ENCODE measurements at places on chromosomes 5 and 9.

DNA sequence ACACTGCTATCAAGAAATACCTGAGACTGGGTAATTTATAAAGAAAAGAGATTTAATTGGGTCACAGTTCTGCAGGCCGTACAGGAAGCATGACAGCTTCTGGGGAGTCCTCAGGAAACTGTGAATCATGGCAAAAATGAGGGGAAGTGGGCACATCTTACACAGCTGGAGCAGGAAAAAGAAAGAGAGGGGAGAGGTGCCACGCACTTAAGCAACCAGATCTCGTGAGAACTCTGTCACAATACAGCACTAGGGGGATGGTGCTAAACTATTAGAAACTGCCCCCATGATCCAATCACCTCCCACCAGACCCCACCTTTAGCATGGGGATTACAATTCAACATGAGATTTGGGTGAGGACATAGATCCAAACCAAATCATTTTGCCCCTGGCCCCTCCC, 105.5 kb upstream of the CPLX2 start:
- no peak for DNase-seq

DNA sequence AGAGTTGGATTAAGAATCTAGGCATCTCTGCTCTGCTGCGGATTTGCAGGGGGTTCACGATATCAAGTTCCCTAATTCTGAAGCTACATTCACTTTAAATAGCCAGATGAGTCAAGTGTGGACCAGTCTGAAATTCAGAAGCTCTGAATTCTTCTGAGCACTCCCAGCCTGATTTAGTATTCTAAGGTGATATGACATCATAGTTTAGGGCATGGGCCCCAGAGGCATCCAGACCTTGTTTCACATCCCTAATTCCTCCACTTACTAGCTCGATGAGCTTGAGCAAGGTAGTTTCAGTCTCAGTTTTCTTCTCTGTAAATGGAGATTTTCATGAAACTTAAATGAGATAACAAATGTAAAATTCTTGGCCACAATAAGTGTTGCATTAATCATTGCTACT, 65.2 kb downstream of the TMEM167A start:
- no peak for DNase-seq

- no peak for DNase-seq
Observed at GRCh38 chr5:180193749-180194375, 15.1 kb downstream of the RASGEF1C start.

- DNase-seq: no peak
Observed at GRCh38 chr9:124611106-124611505, 103.9 kb upstream of the NR5A1 start.

- no peak for DNase-seq
Observed at GRCh38 chr5:13585324-13585723, 359.2 kb downstream of the DNAH5 start.

GRCh38 chr5:167585184-167585583, 706.3 kb upstream of the WWC1 start:
- DNase-seq: no peak

- no peak for DNase-seq
Observed at GRCh38 chr9:100473276-100474081, 530 bp downstream of the TMEFF1 start.

GRCh38 chr9:129952337-129952736, 90.7 kb downstream of the FNBP1 start:
- no peak for DNase-seq

DNA sequence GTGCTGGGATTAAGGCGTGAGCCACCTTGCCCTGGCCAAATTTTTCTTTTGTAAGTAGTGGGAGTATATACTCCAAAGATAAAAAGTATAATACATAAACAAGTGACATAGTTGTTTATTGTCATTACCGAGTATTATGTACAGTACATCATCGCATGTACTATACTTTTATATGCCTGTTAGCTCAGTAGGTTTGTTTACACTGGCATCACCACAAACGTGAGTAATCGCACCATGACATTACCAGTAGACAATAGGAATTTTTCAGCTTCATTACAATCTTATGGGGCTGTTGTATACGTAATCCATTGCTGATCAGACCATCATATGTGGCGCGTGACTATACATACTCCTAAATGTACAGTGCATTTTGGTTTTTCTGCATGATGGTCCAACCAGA, 9.8 kb downstream of the SECISBP2 start:
- no peak for DNase-seq

- no peak for DNase-seq
Observed at GRCh38 chr9:17695482-17695881, 116.6 kb downstream of the SH3GL2 start.

DNA sequence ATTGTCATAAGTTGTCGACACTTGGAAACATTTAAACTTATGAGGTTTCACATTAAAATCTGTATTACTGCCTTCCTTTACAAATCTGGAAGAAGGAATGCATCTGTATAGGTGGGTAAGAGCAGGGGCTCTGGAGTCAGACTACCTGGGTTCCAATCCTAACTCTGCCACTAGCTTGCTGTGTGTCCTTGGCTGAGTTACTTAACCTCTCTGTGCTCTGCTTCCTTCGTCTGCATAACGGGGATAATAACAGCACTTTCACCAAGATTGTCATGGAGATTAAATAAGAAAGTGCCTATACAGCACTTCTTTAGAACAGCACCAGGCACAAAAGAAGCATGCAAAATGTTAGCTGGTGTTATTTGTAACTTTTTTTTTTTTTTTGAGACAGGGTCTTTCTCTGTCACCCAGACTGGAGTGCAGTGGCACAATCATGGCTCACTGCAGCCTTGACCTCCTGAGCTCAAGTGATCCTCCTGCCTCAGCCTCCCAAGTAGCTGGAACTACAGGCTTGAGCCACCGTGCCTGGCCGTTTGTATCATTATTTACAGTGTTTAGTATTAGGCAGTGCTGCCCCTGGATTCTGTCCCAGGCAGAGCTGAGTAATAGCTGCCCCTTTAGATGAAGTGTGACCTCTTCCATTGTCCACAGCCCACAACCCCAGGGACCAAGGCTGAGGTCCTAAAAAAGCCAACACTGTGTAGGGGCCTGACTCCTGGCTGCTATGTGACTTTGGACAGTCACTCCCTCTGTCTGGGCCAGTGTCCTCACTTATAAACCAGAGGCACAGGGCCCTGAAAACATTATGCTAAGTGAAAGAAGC, 25.4 kb upstream of the TTLL11 start:
- no peak for DNase-seq

- DNase-seq: no peak
Observed at GRCh38 chr5:138666226-138666742, 86.9 kb upstream of the CTNNA1 start.

DNA sequence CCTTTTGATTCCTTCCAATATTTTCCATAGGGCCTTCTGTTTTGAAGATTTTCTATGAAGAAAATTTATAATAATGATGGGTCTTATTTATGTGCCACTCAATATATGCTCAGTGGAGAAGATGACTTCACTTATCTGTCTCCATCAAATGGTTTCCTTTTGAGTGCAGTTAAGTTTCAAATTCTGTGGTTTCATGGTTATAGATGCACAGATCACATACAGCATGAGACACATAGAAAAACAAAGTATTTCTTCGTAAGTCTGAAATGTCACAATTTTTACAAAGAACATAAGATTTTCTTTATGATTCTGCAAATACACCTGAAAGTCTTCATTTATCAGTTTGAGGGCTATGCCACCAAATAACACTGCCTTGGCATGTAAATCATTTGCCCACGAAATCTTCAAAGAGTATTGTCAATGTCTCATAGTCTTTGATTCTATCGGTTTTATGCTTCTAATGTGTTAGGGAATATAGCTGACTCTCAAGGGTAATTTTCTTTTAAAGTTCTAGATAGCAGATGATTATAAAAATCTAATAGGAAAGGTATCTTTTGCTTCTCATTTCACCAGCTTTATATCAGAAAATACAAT, 14.1 kb downstream of the CFAP95 start:
- DNase-seq: no peak

DNA sequence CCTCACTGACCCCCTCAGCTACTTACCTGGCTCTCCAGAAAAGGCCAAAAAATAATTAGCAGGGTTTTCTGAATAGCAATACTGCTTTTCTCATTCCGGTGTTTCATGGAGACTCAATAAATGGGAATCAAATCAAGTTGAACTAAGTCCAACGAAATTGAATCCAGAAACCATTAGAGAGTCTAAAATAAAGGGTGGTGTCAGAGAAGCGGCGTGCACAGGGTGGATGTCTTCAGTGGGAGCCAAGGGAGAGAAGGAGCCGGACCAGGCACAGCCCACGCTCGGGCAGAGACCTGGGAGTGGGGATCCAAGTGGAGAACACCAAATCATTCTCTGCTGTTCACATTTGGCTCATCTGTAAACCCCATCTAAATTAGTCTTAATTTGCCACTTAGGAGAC, 40.2 kb upstream of the WWC1 start:
- no peak for DNase-seq

DNA sequence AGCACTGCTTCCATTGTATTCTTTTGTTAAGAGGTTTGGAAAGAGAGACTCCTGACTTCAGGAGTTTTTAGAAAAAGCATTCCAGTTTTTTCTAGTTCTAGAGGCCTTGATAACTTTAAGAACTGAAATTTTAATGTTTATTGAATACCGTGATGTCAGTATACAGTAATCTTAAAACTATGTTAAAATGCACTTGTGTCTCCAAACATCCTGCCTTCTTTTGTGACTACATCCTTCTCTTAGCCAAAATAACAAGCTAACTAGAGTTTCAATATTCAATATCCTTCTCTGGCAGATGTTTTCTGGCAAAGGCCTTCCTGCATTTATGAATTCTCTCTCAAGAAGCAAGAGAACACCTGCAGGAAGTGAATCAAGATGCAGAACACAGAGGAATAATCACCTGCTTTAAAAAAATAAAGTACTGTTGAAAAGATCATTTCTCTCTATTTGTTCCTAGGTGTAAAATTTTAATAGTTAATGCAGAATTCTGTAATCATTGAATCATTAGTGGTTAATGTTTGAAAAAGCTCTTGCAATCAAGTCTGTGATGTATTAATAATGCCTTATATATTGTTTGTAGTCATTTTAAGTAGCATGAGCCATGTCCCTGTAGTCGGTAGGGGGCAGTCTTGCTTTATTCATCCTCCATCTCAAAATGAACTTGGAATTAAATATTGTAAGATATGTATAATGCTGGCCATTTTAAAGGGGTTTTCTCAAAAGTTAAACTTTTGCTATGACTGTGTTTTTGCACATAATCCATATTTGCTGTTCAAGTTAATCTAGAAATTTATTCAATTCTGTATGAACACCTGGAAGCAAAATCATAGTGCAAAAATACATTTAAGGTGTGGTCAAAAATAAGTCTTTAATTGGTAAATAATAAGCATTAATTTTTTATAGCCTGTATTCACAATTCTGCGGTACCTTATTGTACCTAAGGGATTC, 43.1 kb downstream of the NDFIP1 start:
- peak; percentile 38 for DNase-seq

DNA sequence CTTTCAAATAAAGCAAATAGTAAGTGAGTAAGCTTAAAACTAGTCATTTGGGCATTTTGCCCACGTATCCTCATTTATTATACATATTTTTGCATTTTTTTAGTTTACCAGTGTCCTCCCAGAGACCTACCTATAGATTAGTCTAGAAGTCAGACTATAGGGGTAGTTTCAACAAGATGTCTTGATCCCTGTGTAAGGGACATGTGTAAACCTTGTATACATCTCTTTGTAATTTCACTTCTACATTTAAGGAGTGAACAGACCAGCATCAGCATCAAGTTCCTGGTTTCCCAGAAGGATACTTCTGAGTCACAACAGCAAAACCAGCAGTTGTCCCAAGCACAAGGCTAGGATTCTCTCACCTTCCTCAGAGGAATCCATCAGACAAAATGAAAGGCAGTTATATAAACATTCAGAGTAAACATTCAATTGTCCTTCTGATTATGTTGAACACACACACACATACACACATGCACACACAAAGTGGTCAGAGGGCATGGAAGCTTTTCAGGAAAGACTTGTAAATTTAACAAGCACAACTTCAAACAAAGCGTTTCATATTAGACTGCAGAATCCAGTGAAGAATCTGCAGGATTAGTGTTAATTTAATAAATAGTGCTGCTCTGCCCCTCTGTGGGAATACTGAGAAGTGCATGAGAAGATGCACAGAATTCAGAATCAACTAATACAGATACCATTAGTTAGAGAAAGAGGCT, 55.4 kb downstream of the HINT1 start:
- peak; percentile 13 for DNase-seq

DNA sequence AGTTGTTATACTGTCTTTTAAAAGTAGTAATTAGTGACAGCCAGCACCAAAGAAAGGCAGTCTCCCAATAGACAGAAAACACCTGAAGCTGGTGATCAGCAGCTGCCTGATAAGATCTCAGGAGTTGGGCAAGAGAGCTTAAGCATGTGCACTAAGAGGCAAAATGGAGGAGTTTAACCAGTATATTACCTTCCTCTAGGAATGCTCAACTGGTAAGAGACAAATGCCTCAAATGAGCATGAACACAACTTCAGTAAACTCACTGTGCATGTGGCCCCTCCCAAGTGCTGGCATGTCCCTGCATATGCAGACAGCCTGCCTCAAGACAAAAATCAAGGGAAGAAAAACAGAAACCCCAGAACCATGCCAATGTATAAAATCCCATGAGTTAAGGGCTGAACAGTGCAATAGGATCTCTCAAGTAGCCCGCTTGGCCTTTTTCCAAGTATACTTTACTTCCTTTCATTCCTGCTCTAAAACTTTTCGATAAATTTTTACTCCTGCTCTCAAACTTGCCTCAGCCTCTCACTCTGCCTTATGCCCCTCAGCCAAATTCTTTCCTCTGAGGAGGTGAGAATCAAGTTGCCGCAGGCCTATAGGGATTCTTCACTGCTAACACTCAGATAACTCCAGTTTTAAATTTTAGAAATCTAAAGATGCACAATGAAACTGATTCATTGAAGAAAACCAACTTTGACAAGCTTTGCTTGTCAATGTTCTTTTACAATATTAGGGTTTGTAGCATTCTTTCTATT, 724.8 kb upstream of the RIOK2 start:
- DNase-seq: no peak

GRCh38 chr9:37503736-37504135, 18.0 kb downstream of the POLR1E start:
- DNase-seq: no peak

DNA sequence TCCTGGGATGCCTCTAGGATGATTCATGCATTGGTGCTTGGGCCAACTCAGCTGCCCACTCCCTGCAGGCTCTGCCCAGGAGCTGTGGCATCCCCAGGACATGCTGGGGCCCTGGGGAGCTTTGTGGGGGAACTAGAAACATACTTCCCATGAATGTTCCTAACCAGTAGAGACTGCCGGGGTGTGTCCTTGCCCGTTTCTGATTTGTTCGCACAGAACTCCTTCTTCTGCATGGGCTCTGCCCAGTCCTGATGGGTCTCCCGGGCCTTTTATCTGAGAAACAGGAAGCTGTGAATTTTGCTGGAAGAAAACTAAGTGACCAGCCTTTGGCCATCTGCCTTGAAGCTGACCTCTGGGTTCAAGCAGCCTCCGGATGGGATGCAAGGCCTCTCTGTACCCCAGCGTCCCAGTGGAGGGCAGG, 71.6 kb upstream of the RNU6ATAC start:
- DNase-seq: no peak

- DNase-seq: no peak
Observed at GRCh38 chr5:152349683-152350526, 55.2 kb downstream of the NMUR2 start.

- no peak for DNase-seq
Observed at GRCh38 chr9:9563817-9564216, 1049.0 kb downstream of the PTPRD start.

- no peak for DNase-seq
Observed at GRCh38 chr5:147055089-147055826, 176.7 kb upstream of the PPP2R2B start.
